ENCODE measurements at places on chromosomes 2 and 18.

DNA sequence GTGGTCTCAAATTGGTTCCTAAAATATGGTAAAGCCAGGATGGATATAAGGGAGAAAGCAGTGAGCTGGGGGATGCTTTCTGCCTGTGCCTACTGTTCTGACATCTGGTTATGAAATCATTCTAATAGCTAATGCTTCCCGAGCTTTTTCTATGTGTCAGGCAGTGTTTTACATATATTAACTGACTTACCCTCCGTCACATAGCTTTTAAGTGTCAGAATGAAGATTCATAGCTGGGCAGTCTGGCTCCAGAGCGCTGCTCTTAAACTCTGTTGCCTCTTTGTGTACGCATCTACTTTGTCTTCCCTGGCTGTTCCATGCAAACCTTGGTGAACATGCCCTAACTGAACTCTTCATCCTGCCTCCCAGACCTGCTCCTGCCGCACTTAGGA is 195.7 kb downstream of the LPIN1 start:
- DNase-seq = no peak

DNA sequence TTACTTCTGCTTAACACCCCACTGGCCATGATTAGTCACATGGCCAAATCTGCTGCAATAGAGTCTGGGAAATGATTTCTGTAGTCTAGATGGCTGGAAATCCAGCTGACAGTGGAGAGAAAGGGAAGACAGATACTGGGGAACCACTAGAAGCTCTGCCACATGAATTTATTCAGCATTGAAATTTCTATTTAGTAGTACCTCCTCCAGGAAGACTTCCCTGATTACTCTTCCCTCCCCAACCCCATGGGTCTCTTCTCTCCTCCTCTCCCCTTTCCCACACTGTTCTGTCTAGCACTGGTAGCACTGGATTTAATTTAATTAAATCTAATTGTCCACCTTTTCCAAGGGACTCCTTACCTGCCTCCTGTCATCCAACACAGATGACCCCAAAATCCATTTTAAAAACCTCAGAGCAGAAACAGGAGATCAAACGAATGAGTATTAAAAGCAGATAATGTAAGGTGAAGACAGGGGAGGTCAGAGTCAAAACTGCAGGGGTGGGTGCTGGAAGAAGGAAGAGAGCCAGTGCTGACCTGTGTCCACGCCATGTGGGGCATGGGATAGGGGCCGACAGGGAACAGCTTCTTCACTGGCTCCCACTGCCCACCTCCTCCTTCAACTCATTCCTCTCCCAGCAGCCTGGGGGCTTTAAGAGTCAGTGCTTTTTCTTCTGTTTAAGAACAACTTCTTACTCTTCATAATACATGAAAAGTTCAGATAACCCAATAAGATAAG is 169.2 kb upstream of the HS6ST1 start:
- no peak for DNase-seq

GRCh38 chr18:13112982-13113381 is 105.6 kb upstream of the LDLRAD4 start:
- DNase-seq = no peak

- no peak for DNase-seq
These were observed 67.6 kb downstream of the AAK1 start for GRCh38 chr2:69575926-69576325.

DNA sequence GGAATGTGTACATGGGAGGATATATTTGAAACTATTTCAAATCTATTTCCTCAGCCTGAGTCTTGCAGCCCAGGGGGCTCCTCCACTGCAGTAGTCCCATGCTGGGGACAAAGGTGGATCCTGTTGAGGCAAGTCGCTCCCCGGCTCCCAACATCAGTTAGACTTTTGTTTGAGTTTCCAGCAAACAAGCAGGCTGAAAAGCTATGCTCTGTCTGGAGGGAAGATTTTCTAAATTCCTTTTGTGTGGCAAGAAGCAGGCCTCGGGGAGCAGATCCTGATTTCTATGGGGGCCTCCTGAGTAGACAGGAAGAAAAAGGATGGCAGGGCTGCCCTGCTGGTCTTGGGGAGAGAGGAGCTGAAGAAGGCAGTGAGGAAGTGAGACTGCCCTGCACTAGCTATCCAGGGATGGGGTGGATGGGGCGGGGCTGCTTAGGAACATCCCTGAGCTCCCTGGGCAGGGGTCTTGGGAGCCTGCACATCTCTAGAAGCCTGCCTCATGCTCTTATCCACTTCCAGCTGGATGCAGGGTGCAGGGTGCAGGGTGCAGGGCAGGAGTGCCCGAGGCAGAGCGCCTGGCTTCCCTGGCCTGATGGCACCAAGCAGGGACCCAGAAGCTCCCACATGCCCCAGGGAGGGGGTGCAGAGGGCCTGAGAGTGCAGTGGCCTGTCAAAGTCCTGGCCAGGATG is 6.0 kb upstream of the CIB4 start:
- DNase-seq = no peak

DNA sequence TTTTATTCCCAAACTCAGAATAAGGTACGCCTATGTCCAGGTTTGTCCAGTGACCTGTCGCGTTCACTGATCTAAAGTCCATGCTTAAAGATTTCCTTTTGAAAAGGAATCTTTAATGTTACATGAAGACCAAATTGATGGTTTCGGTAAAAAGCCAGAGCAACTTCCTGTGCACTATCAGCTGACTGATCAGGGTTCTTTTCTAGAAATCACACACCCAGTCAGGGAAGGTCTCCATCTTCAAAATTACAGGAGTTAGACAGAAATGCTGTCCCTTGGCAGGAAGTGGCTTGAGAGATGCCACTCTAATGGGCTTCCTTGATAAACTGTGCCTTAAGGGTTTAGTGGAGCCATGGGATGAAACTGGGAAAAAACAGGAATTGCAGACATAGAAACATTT is 14.7 kb upstream of the ARHGAP25 start:
- DNase-seq = no peak

GRCh38 chr18:51107082-51107481 is 77.1 kb downstream of the SMAD4 start:
- no peak for DNase-seq

- no peak for DNase-seq
These were observed 127.2 kb downstream of the OSBPL1A start for GRCh38 chr18:24270358-24270936.

- no peak for DNase-seq
These were observed 324.1 kb downstream of the LPIN1 start for GRCh38 chr2:12070581-12070980.

DNA sequence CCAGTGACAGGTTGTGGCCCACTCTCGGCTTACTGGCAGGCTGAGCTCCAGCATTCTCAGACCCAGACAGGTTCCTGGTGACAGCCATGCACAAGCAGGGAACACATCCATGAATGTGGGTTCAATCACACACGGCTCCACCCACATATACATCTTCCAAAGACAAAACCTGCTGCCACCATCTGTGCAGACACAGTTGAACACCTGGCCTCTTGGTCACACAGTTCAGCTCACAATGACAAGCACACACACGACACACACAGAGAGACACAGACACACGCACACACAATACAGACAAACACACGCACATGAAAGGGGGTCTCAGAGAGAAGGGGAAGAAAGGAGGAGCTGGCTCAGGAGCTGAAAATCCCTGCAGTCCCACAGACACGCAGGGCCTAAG is 32.1 kb upstream of the PTMA start:
- no peak for DNase-seq

- DNase-seq = no peak
These were observed 138.4 kb upstream of the NOSTRIN start for GRCh38 chr2:168663993-168664392.

DNA sequence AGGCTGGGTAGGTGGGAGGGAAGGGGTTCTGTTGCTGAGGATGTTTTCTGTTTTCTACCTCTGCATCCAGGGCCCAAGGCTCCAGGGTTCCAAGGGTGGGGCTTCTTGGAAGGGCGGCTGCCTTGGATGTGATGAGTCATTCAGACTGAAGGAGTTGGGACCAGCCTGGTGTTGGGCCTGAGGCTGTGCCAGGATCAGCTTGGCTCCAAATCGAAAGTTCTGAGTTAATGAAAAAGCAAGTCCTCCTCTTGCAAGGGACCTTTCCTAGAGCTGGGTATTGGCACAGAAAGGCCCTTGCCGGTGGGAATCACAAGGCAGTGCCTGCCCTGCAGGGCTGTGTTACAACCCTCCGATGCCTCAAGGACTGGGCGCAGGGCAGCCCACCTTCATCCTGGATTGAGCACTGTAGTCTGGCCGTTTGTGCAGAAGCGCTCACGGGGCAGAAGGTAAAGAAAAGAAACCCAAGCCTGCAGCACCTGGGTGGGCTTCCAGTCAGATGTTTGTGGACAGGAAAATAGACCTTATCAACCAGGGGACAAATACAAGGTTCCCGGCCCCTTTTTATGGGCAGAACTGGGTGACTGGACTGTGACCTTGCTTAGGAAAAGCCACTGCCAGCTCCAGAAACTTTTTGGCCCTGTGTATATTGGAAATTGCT is 52.5 kb upstream of the MCFD2 start:
- no peak for DNase-seq

DNA sequence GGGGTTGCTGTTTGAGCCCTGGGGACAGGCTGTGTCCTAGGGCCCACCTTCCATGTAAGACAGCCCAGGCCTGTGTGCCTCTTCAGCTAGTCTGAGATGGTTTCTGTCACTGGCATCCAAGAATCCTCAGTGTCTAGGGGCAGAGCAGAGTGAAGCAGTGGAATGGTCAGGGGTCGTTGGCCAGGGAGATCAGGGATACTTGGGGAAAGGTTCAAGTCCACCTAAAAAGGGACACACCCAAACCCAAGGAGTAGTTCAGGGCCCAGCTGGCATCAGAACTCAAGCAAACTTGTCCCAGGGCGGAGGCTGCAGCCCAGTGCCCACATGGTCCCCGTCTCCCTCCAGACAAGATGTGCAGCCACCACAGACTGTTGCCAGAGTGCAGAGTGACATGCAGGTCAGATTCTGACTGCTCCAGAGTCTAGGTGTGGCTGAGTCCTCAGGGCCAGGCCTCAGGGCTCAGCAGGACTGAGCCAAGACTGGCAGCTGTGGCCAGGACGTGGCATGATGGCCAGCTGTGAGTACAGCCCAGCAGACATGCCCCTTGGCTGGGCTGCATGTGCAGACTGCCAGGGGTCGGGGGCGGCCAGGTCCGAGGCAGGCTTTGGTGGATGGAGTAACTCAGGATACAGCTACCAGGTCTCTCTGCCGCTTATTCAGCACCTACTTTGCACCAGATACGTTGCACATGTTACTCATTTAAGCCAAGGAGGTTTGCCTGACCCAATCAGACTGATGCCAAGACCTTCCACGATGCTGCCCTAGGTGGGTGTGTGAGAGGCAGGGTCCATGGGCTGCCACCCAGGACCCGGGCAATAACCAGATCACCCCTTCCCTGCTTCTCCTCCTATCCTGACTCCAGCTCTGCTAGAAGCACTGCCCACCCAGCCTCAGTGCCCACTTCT is 146.6 kb downstream of the SMAD7 start:
- DNase-seq = no peak

DNA sequence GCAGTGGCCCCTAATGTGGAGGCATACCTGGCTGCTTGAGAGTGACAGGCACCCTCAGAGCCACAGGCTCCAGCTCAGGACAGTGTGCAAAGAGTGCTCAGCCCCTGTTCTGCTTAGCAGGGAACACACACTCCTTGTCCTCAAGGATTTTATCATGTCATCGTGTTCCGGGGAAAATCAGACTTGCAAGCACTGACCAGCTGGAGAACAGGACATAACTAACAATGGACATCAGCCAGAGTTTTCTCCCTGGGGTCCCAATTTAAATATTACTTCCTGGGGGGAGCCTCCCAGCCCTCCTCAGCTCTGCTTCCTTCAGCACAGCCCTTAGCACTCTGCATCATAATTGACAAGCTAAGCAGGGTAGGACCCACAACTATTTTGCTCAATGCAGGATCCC is 175.4 kb upstream of the ACAA2 start:
- DNase-seq = no peak

DNA sequence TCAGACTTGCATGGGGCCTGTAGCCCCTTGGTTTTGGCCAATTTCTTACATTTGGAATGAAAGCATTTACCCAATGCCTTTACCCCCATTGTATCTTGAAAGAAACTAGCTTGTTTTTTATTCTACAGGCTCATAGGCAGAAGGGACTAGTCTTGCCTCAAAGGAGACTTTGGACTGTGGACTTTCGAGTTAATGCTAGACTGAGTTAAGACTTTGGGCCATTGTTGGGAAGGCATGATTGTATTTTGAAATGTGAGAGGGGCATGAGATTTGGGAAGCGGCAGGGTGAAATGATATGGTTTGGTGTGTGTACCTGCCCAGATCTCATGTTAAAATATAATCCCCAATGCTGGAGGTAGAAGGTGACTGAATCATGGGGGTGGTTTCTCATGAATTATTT is 13.4 kb upstream of the WDR75 start:
- no peak for DNase-seq

- DNase-seq = no peak
These were observed 11.4 kb upstream of the AFG3L2 start for GRCh38 chr18:12388442-12388841.

DNA sequence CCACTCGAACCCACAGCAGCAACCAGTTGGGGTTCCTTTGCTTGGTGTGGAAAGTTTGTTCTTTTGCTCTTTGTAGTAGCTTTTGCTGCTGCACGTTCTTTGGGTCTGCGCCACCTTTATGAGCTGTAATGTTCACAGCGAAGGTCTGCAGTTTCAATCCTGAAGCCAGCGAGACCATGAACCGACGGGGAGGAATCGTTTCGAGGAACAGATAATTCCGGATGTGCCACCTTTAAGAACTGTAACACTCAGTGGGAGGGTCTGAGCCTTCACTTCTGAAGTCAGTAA is 14.3 kb downstream of the GPR17 start:
- no peak for DNase-seq

DNA sequence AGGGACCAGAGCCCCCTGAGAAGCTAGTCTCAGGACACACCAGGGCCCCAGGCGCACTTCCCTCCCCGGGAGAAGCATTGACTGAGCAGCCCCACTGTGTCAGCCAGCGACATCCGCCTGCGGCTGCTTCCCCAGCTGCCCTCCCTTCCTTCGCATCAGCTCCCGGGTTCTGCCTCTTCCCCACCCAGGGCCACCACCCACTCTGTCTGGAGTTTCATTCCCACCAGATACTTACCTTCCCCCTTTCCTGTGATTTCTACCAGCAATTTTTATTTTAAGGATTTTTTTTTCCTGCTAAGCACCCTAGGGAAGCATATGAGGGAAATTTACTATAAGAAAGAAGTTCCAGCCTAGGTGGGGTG is 99.2 kb downstream of the SMAD7 start:
- no peak for DNase-seq

GRCh38 chr2:182698671-182699070 is 17.4 kb upstream of the DNAJC10 start:
- no peak for DNase-seq

DNA sequence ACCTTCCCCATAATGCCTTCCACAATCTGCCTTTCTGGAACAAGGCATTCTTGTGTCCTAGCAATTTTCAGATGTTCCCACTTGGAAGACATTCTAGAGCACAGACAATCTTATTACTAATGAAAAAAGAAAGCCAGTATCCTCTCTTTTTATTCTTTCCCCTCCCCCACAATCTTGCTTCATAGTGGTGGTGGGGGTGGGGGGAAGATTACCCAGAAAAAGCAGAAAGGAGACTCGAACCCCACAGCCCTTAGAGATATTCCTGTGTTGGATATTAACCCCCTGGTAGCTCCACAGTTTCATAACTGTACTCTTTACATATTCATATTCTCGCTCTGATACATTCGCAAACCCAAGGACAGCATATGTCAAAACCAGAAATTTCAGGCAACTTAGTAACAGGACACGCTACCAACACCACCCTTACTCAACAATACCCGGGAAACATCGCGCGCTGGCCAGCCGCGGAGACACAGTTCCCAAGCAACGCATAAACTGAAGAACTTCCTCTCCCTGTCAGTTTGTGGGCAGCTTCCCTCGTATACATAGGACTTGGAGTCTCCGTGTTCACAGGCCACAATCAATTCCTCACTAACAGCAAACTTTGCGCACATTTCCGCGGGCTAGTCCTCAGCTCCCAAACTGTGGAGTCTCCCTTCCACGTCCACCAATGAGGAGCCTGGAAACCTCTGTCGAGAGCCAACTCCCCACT is 793 bp downstream of the NR4A2 start:
- no peak for DNase-seq

All from activated T-cell treated with anti-CD3 and anti-CD28 coated beads for 1 hour (primary cell).